ENCODE measurements at places on chromosomes 2 and 18.

DNA sequence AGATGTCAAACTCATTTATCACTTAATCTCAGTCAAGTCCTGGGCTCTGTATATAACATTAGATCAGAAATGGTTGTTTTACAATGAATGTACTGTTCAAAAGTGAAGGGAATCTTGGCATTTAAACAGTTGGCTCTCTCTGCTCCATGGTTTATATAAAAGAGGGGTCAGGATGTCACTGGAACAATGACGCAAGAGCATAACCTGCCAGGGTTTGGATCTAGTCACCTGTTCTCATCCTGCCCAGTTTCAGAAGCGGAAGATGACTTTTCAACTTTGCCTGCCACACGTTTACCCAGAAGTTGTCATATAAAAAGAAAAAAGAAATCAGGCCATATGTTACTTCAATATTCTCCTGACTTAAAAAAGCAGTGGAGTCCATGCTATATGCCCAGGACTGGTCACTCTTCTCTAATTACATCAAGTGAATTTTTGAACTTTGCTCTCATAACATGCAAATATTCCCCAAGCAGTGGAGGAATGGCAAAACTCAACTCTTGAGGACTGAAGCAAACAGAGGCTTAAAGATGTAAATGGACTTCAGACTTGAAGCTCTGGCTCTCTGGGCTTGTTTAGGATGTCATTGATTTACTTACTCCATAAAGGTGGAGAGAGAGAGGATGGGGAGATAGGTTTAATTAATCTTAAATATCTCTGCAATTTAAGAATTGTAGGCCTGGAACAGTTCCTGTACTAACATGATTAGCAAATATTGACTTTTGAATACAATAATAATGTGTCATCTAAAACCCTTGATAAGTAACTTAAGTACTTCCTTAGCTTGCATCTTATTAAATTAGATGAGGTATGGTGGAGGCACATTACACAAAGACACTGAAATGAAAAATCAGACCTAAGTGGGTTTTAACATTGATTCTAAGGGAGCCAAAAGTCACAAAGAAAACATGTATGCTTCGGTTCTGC is 58.3 kb downstream of the ETAA1 start:
- DNase-seq, result no peak

DNA sequence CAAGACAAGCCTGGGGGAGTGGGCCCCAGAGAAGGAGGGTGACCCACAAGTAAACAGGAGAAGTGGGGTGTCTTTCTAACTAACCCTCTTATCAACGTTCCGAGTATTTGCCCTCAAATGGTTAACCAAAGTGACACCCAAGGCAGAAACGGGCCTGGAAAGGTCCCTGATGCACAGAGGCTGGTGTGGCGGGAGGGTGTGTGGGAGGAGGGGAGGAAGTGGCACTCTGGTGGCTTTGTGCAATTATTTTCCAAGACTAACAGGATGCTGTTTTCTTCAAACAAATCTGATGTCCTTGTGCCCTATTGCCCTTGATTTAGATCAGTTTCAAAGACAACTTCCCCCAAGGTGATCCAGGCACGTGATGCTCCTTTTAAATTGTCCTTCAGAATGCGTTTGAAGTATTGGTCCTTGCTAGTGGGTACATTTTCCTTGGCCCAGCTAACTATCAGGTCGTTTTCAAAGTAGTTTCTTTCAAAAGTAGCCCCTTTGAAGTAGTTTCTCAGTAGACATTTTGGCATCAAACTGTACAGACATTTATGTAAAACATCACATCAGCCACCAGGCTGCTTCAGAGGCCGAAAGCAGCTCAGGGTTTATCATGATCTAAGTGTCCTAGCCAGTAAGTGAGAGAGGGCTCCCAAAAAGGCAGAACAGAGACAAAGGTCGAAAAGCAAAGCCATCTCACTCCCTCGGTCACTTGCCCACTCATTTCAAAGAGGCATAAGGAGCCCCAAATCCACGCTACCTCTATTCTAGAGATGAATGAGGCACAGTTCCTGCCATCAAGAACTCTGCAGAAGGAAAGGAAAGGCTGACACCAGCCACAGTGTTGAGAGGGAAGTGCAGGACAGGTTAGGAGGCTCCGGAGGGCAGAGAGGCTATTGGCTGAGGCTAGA is 371.1 kb upstream of the ID2 start:
- DNase-seq, result no peak

DNA sequence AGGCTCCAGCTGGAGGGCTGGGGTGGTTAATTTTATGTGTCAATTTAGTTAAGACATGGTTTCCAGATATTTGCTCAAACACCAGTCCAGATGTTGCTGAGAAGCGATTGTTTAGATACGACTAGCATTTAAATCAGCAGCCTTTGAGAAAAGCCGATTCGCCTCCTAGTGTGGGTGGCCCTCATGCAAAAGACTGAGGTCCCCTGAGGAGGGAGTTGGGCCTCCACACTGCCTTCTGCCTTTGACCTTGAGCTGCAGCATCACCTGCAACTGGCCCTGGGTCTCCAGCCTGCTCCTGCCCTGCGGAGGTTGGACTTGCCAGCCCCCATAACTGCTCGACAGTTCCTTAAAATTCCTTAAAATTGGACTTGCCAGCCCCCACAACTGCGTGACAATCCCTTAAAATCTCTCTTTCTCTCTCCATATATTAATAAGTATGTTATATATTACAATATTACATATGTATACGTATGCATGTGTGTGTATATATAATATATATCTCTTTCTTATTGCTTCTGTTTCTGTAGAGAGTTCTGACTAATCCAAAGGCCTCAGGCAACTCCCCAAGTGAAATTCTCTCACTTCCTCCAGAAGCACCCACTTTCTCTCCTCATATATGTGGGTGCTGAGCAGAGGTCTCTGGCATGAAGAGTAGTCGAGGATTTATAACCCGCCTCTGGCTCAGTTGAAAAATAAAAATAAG is 14.4 kb downstream of the FBLN7 start:
- no peak for DNase-seq

GRCh38 chr2:162037028-162037795 is 36.8 kb downstream of the DPP4 start:
- DNase-seq, result no peak

DNA sequence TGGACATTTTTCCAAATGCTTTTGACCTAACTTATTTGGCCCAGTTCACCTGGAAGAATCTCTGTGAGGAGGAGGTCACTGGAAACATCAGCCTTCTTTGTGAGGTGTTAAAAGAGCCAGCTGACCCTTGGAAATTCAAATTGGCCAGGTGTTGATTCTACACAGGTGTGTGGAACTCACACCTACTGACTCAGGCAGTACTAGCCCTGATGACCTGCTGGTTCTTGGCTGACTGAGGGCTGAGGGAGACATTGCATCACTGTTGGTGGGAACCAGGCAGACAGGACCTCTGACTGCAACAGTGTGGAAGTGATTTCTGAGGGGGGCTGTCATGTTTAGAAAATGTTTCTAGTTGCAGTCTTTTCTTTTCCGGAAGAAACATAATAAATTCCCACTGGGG is 242.2 kb upstream of the LRRTM1 start:
- no peak for DNase-seq

DNA sequence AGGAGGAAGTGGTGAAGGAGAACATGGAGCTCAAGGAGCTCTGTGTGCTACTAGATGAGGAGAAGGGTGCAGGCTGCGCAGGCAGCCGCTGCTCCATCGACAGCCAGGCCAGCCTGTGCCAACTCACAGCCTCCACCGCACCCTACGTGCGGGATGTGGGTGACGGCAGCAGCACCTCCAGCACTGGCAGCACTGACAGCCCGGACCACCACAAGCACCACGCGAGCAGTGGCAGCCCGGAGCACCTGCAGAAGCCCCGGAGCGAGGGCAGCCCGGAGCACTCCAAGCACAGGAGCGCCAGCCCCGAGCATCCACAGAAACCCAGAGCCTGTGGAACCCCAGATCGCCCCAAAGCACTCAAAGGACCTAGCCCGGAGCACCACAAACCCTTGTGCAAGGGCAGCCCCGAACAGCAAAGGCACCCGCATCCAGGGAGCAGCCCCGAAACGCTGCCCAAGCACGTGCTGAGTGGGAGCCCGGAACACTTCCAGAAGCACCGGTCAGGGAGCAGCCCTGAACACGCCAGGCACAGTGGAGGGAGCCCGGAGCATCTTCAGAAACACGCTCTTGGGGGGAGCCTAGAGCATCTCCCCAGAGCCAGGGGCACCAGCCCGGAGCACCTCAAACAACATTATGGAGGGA is 9.0 kb downstream of the CCDC85A start:
- no peak for DNase-seq

DNA sequence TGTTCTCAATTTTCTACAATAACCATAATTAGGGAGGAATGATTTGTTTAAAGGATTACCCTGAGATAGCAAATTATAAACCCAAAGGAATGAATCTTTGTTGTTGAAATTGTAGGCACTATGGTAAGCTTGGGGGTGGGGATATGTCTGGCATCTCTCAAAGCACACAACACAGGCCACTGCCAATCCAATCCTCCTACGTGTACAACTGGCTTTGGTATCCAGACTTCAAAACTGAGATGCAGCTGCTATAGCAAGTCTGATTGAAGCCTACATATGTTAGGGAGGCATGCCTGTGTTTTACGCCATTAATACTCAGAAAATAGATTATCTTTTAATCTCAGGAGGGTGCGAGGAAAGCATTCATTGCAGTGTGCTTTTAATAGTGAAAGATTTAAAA is 5.9 kb upstream of the NCOA1 start:
- no peak for DNase-seq

- no peak for DNase-seq
These were observed 218.2 kb downstream of the SH3BP4 start for GRCh38 chr2:235170016-235170415.

DNA sequence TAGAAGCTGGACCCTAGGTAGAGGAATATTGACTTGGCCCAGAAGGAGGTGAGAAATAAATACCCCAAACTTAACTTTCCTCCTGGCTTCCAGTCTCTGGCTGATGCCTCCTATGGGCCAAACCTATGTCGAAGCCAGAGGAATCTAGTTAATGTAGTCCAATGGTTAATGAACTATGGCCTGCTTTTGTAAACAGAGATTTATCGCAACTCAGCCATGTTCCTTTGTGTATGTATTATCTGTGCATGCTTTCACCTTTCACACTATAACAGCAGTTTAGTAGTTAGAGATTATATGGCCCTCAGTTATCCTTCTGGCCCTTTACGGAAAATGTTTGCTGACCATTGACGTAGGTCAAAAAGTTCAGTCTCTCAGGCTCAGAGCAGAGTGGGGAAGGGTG is 67.3 kb upstream of the BARD1 start:
- no peak for DNase-seq

GRCh38 chr2:201807452-201807999 is 1.2 kb downstream of the CDK15 start:
- peak; percentile 30 for DNase-seq

GRCh38 chr18:33277431-33277830 is 163.1 kb downstream of the CCDC178 start:
- peak; percentile 69 for DNase-seq

GRCh38 chr2:100107906-100108647 is 34.3 kb downstream of the AFF3 start:
- DNase-seq, result no peak

GRCh38 chr2:61534926-61535325 is 3.2 kb downstream of the XPO1 start:
- no peak for DNase-seq

- peak; percentile 65 for DNase-seq
These were observed at the start of gene VAMP5 for GRCh38 chr2:85584354-85584856. VAMP5 (plus strand) TSS chr2:85584431; CDS start chr2:85584491, 60 bp downstream.

DNA sequence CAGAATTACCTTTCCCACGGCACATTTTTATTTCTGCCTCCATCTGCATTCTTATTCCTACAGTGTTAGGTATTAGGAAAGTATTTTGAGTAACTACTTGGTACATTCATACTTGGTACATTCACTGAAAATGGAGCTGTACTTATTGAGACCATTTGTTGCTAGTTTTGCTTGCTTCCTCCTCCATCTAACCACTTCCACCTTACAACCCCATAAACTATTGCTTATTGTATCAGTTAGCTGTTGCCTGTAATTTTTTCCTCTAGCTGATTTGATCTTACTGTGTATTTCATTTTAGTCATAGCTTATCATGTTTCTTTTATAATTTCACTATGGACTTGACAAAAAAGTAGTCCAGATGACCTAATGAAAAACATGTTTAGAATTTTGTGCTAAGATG is 50.7 kb downstream of the AFTPH start:
- no peak for DNase-seq

DNA sequence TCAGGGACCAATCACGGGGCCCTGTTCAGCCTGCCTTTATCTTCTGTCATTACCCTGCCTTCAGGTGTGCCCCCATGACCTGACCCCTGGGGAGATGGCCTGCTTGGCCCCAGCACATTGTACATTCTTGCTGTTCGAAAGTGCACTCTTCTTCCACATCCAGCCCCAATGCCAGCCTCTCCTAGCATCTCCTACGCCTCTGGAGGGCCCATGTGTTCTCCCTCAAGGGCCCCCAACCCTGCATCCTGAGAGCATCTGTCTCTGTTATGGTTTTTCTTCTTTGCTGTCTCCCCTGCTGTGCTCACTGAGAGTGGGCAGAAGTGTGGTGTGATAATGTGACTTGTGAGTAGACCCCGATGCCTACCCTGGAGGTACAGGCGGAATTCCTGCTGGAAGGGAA is 41.5 kb upstream of the OTOS start:
- DNase-seq, result no peak

GRCh38 chr2:28645553-28645952 is 106.1 kb upstream of the PPP1CB start:
- DNase-seq, result no peak

DNA sequence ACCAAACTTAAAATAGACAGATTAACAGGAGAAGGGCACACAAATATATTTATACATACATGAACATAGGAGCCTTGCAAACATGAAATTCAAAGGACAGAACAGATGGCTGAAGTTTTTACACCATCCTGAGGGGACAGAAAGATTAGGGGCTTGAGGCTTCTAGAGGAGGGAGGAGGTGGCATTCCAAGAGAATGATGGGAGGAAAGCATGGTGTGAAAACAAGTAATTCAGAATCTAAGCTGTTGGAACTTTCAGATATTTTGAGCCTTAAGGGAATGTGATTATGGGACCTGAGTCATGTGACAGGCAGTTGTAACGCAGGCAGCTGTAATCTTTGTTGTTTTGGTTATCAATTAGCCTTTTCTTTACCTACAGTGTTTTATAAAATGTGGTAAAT is 225.2 kb upstream of the SPOPL start:
- peak; percentile 10 for DNase-seq

GRCh38 chr2:28620291-28620793 is 124.5 kb downstream of the PLB1 start:
- no peak for DNase-seq

GRCh38 chr18:13165636-13166423 is 52.7 kb upstream of the LDLRAD4 start:
- no peak for DNase-seq

GRCh38 chr2:229417176-229417575 is 146.1 kb upstream of the PID1 start:
- DNase-seq, result no peak

- no peak for DNase-seq
These were observed 1354.6 kb upstream of the NRXN1 start for GRCh38 chr2:52386433-52387030.
